Activated CD8-positive, alpha-beta memory T cell treated with anti-CD3 and anti-CD28 coated beads, Interleukin-2, amount 50 U/mL, for 4 hours (primary cell): ENCODE measurements at places on chromosomes 3 and 15.

DNA sequence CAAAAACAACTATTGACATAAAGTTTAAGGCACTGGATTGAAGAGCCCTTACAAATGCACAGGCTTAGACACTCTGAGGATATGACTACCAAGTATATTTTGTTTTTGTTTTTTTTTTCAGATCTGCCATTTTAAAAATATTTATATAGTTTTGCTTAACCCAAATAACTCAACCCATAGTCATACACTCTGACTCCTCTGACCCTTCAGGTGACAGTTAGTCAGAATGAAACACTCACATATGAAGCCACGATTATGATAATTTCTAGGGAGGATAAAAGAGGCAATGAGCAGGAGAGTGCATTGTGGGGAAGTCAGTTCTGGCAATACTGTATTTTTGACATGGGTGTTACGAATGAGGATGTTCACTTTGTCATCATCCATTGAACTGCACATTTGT is 774.7 kb downstream of the MECOM start:
- DNase-seq, result no peak

DNA sequence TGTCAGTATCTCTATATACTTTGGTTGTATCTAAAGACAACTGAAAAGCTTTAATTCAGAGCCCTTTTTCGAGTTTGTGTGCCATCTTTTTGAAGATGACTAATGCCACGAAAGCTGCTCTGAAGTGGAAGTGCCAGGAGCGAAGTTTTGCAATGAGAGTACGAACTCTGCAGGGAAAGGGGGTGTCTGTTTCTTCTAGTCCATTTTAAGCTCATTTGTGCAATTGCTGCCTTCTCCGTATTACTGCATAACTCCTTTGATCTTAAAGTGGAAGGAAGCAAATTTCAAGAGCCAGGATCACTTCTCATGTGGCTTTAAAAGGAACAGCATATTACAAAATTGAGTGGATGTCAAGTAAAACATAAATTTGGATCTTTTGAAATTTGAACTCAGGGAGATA is 245.3 kb downstream of the FEZF2 start:
- no peak for DNase-seq

DNA sequence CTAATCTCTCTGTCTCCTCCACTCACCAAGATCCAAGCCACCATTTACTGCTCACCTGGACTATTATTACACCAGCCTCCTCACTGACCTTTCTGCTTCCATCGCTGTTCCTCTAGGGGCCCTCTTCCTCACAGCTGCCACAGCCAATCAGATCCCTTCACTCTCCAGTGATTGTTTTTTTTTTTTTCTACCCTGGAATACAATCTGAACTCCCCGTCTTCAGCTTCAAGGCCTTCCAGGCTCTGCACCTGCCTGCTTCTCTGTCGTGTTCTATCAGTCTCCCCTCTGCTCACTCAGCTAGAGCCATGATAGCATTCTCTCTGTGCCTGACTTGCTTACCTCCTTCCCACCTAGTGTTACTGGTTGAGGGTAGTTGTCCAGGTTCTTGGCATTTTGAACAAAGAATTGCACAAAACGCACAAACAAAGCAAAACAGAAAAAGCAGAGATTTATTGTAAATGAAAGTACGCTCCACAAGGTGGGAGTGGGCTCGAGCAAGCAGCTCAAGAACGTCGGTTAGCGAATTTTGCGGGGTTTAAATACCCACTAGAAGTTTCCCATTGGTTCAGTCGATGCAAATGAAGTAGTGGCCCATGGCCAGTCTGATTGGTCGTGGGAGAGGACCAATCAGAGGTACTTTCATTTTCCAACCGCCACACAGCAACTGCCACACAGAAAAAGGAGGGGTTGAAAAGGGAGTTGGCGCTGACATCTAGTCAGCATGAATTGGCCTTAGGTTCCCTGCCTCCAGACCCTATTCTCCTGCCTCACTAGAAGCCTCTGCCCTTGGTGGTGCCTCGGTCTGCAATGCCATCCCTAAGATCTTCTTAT is 188.9 kb downstream of the TLE3 start:
- no peak for DNase-seq

DNA sequence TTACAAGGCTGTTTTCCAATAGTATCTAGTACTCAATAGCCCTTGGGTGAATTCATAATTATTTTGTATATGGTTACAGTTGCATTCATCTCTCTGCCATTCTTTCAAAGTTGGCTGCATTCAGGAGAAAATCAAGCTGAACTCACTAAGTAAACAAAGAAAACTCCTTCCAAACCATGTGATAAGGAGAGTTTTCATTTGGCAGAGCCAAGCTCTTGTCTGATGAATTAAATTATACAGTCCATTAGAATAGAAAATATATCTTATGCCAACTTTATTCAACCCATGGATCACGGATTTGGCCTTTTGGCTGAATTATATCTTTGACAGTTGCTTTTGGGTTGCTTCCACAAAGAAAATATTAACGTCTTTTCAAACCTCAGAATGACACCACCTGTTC is 272.3 kb upstream of the ROBO1 start:
- DNase-seq, result no peak

GRCh38 chr3:194243172-194243837 is 107.4 kb downstream of the HES1 start:
- DNase-seq, result no peak
